Tracheal epithelial cell (primary cell): ENCODE measurements at places on chromosomes 11 and 22. TPM values are rescaled to one million over a fixed set of nuclear protein-coding genes. Genes with fewer than 3 reads are reported as not detected.

The PRG3 gene
- not detected in 2 replicates for total RNA-seq

The TRIM6 gene
- total RNA-seq = 3.0 and 3.1 TPM in 2 replicates

The C11orf97 gene
- total RNA-seq = not detected in 2 replicates

The OR2AG2 gene
- total RNA-seq = under 0.01 TPM in 2 replicates

The ZNRF3 gene
- 5.1 and 7.2 TPM in 2 replicates for total RNA-seq

The TMEM86A gene
- under 0.01 and 2.7 TPM in 2 replicates for total RNA-seq

The CADM1 gene
- 2.1 and 4.1 TPM in 2 replicates for total RNA-seq

The SERHL2 gene
- 0.43 and 8.7 TPM in 2 replicates for total RNA-seq

The EMSY gene
- 4.1 and 6.4 TPM in 2 replicates for total RNA-seq

The HEPHL1 gene
- total RNA-seq = 0.21 and 2.2 TPM in 2 replicates

The CTSW gene
- not detected in 2 replicates for total RNA-seq

The GLYATL2 gene
- total RNA-seq = 0.24 TPM in 1 of 2 replicates, not detected in the other

The SIK2 gene
- 4.3 and 5.8 TPM in 2 replicates for total RNA-seq

The GRIA4 gene
- 0.48 TPM in 1 of 2 replicates, not detected in the other for total RNA-seq

The SCUBE2 gene
- not detected in 2 replicates for total RNA-seq

The HBG2 gene
- total RNA-seq = not detected in 2 replicates

The OR51F2 gene
- total RNA-seq = not detected in 2 replicates

The RIBC2 gene
- total RNA-seq = not detected in 2 replicates

The CCDC81 gene
- 0.21 TPM in 1 of 2 replicates, not detected in the other for total RNA-seq

The RGL4 gene
- under 0.01 TPM in 1 of 2 replicates, not detected in the other for total RNA-seq

The KRTAP5-10 gene
- not detected in 2 replicates for total RNA-seq

The MEN1 gene
- total RNA-seq = 11.6 and 12.8 TPM in 2 replicates

The OR8D4 gene
- not detected in 2 replicates for total RNA-seq

The NEFH gene
- 0.21 and 0.72 TPM in 2 replicates for total RNA-seq

The RIC3 gene
- total RNA-seq = 0.43 and 0.96 TPM in 2 replicates
